ENCODE measurements at places on chromosomes 12 and 14.

DNA sequence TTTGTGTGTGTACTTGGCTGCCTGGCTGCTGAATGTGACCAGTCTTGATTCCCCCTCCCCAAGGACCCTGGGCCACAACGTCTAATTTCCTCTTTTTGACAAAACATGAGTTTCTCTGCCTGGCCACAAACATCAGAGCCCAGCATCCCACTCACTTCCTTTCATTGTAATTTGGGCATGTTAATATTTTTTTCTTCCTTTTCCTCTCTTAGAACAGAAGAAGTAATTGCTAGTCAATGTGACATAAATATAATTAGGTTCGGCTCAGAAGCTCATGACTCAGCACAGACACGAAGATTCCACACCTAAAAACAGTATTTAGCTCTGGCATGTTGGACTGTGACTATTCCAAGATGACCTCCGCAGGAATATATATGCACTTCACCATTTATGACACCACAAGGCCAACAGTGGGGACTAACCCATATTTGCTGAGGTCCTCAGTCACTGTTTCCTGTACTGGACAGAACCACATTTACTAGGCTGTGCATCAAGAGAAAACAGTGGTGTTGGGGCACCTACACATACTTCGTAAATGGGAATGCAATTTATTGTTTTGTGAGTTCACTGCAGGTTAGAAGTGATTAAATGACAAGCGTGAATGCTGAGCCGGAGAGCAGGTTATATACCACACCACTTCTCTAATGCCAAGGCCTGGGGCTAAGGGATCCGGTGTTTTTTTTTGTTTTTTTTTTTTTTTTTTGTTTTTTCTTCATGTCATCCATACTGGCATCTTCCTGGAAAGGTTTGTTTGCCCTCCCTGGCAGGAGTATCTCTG is 4.2 kb downstream of the GSG1 start:
- peak; percentile 18 for DNase-seq

- DNase-seq = no peak
Measured at GRCh38 chr12:15682826-15683225, 106.4 kb downstream of the EPS8 start.

GRCh38 chr12:90262251-90262650 is 553.6 kb upstream of the ATP2B1 start:
- DNase-seq = no peak

DNA sequence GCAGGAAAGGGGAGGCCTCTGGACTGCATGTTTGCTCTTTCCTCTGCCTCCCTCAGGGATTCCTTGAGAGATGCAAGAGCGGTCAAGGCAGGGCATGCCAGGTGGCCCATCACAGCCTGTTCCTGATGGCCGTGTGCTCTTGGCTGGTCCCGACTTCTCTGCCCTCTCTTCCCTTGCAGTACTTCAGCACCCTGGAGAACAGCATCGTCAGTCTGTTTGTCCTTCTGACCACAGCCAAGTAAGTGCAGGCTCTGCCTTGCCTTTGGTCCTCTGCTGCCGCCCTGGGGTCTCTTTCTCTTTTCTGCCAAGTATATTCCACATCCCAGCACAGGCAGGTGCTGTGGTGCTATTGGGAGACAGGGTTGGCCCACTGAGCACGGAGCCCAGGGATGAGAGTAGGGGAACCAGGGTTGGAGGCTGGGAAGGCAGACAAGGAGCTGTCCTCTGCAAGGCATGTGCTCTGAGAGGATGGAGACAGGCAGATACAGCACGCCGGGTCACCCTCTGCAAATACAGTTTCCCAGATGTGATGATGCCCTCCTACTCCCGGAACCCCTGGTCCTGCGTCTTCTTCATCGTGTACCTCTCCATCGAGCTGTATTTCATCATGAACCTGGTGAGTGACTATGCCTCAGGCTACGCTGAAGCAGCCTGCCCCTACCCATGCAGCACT is 51.9 kb downstream of the TPCN1 start:
- DNase-seq = no peak

- DNase-seq = no peak
Measured at GRCh38 chr14:66105815-66106214, 380.4 kb upstream of the CCDC196 start.

All from natural killer cell (primary cell).